Activated T-cell treated with anti-CD3 and anti-CD28 coated beads, Interleukin-2, amount 50 U/mL, for 4 hours (primary cell): ENCODE measurements at places on chromosomes 11 and 22. TPM values are rescaled to one million over a fixed set of nuclear protein-coding genes. Genes with fewer than 3 reads are reported as not detected.

DNA sequence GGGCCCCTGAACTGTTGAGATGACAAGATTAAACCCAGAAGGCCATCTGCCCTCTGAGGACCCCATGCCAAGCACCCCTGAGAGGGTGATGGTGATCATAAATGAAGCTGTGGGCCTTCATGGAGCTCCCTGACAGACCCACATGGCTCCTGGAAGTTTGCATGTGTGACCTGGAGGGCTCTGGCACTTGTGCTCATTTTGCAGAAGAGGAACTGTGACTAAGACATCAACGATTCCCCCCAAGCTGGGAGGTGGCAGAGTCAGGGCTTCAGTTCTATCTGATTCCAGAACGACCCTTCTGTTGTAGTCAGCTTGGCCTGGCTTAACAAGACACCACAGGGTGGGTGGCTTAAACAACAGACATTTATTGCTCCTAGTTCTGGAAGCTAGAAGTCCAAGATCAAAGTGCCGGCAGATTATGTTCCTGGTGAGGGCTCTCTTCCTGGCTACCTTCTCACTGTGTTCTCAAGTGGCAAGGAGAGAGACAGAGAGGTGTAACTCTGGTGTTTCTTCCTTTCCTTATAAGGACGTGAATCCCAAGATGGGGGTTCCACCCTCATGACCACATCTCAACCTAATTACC is 46.4 kb upstream of the CD82 start:
- no peak for DNase-seq

Gene APOL4
- not detected for total RNA-seq

- DNase-seq = no peak
Observed at GRCh38 chr11:43574411-43574810, 106.1 kb upstream of the HSD17B12 start.

Gene CRYBB3
- not detected for total RNA-seq

DNA sequence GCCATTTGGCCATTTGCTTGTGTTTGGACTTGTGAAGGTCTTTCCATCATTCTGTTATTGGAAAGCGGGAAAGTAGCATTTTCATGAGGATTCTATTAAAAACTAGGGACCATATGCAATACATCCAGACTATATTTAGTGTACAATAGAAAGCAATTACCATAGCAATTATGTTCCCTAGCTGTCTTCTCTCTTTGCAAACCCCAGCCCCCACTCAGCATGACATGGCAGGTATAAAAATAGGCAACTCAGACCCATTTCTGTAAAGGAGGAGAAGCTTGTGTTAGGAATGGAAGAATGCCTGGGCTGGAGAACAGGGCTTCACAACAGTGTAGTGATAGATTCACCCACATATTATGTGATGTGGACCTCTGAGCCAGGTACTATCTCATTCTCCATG is 12.4 kb downstream of the OR51B6 start:
- DNase-seq = no peak

Gene GAB4
- total RNA-seq = not detected

Gene TNNI2
- total RNA-seq = not detected

GRCh38 chr22:38314051-38314932 is 2.9 kb downstream of the CSNK1E start:
- no peak for DNase-seq

Gene OR51B4
- total RNA-seq = not detected

DNA sequence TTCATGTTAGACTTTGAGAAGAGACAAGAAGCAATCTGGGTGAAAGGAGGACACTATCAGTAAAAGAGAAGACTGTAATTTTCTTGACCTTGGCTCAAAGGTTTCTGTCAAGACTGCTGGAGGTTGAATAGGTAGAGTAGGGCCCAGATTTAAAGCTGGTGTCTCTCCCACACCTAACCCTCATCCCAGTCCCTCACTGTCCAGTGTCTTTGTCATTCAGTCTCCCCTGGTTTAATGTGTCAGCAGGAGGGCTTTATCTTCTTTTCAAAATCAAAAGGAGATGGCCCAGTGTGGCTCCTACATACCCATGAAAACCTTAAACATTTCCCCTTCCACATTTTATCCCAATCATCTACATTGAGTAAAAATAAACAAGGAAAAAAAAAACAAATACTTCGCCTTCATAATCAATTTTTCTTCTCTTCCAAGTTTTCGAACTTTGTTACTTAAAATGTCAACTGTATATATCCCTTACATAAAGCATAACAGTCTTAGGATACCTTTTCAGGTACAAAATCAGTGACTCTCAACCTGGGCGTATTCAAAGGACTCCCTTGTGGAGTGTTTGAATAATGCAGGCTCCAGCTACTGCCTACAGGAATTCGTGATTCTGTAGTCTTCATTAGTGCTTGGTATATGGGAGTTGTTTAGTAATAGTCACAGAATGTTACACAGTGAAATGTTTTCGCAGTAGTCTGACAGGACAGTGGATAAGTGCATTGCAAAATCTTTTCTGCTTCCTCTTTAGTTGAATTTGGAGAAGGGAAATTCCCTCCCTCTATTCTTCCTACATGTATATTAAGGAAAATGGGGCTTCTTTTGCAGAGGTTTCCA is 87.2 kb downstream of the FAT3 start:
- DNase-seq = no peak

Gene OR52A1
- total RNA-seq = not detected

Gene MRGPRE
- total RNA-seq = not detected

Gene P2RY6
- not detected for total RNA-seq

DNA sequence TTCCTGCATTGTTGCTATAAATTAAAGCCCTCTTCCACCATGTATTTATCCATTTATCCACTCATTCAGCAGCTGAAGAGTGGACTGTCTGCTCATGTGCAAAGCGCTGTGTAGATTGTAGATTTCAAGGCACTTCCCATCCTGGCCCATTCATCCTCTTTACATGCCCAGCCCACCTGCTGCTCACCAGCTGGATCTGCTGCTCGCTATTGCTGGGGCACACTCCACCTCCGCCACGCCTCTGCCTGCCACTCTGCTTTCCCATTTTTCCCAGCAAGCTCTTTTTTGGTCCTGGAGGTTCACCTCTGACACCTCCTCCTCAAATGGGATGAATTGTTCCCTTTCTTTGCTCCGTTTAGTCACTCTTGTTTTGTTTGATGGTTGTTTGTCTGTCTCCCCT is 48.3 kb downstream of the CEP164 start:
- no peak for DNase-seq

Gene TLCD5
- 0.26 TPM for total RNA-seq

GRCh38 chr11:30433831-30434230 is 110.9 kb downstream of the ARL14EP start:
- no peak for DNase-seq

GRCh38 chr11:23569134-23569533 is 708.9 kb upstream of the CCDC179 start:
- DNase-seq = no peak

DNA sequence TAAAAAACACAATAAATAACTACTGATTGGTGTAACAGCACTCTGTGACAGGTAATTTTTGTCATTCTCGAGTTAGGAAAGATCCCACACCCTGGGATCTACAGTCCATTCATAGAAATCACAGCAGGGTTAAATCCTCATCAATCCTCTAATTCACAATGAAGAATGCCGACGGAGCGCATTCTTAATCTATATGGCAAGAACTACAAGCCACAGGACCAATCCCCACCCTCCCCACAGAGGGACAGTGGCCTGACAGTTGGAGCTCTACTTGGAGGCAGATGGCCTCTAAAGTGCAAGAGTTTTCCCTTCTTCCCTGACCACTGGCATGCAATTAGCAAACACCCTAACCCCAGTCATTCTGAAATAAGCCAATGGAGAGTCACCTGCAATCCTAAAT is 34.2 kb downstream of the TCF20 start:
- no peak for DNase-seq

Gene TTLL8
- total RNA-seq = not detected

Gene FAM180B
- not detected for total RNA-seq

Gene OR51B5
- total RNA-seq = not detected

- no peak for DNase-seq
Observed at GRCh38 chr11:1706634-1707400, 9.8 kb downstream of the KRTAP5-6 start.

DNA sequence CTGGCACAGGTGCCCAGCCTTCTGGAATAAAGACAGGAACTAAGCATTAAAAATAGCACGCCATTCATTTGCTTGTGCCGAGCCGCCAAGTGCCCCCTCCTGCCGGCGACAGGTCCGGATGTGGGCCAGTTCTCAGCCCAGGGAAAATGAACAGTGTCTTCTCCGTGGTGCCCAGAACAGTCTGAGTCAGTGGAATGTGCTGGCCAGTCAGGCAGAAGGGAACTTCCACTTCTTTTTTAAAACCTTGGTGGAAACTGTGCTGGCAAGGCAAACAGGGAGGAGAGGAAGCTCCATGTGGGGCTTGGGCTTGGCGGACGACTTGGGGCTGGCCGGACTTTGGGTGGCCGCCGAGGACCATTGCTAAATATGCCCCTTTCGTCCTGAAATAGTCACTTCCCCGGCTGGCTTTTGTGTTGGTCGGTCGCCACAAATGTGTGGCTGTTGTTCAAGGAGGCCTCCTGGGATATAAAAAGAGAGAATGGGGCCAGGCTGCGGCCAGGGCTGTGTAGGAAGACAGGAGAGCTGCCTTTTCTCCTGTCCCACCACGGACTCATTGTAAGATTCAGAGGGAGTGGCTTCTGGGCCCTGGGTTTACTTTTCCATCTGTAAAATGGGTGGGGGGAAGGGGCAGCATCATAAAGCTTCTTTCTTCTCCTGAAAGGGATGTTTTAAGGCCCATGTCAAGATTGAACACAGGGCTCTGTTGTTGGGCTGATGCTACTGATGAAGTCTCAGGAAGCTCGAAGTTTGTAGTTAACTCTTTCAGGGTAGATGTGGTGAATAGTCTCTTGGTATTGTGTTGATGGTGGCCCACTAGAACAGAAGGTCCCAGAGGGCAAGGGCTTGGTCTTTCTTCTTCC is 101.0 kb downstream of the PTPRJ start:
- DNase-seq = no peak

DNA sequence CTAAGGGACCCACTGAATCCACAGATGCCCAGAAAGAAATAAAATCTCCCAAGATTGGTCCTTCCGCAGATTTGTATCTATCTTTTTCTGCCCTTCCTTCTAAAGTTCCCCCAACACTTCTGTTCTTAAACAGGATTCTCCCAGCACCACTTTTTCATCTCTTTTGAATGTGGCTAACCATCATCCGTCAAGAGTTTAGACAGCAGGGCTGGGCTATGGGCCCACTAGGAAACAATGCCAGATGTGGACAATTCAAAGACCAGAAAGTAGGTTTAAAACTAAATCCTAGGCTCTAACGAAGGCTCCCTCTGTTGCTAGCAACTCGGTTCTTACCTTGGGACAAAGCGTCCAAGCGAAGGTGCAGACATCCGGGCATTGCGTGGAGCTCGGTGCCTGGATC is 100.0 kb downstream of the AMBRA1 start:
- no peak for DNase-seq

GRCh38 chr22:29226351-29226981 is 20.8 kb downstream of the EMID1 start:
- DNase-seq = no peak

Gene OR52N4
- not detected for total RNA-seq

GRCh38 chr11:63837027-63837688 is 1.8 kb upstream of the MARK2 start:
- peak; percentile 69 for DNase-seq

Gene DSCAML1
- total RNA-seq = not detected

Gene GSTT2B
- not detected for total RNA-seq

GRCh38 chr22:41334951-41335635 is 33.8 kb downstream of the ZC3H7B start:
- no peak for DNase-seq

DNA sequence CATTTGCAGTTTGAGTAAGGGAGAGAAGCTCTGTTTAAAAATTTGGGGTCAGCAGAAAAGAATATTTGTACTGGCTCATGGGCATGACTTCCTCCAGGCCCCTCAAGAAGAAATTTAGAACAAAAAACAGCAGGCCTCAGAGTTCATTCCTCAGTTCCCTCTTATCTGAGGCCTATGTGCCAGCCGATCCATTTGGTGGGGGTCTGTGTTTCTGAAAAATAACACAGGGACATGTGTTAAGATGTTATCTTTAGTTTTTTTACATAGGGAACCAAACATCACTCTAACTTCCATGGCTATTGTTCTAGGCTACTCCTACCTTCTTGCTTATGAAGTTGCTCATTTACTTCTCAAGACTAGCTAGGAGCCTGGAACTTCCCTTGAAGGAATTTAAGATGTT is 16.2 kb upstream of the HSD17B12 start:
- DNase-seq = no peak

DNA sequence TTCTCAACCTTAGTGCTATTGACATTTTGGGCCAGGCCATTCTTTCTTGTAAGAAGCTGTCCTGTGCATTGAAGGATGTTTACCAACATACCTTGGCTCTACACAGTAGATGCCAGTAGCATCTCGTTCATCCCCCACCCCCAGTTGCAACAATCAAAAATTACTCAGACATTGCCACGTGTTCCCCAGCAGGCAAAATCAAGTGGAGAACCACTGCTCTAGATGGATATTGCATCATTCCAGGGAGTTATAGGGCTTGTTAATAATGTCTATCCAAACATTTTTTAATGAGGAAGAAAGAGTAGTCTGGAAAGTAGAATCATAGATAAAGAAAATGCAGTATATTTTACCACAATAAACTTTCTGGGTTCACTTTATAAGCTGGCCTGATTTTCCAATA is 64.1 kb downstream of the PRMT3 start:
- no peak for DNase-seq

Gene RAG1
- 0.38 TPM for total RNA-seq

DNA sequence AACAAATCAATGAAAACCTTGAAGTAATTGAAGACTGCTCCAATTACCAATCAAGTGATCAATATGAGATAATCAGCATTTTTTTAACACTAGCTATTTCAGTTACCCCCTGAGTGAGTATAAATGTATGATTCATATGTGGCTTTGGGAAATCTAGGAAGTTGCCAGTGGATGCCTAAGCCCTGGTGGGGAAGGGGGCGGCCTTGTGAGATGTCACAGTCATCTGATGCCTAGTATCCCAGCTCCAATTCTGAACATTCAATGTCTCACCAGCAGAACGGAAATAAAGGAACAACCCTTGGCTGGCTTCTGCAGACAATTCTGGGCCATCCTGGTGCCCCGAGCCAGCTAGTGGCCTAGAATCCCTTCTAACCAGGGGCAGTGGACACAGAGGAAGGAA is 58.5 kb upstream of the TIMP3 start:
- no peak for DNase-seq

Gene ZP1
- not detected for total RNA-seq

Gene SYT8
- not detected for total RNA-seq

Gene CD81
- total RNA-seq = 227 TPM

GRCh38 chr11:102669664-102670063 is 35.9 kb downstream of the MMP27 start:
- no peak for DNase-seq

GRCh38 chr11:96254087-96254486 is 88.9 kb downstream of the MAML2 start:
- no peak for DNase-seq

DNA sequence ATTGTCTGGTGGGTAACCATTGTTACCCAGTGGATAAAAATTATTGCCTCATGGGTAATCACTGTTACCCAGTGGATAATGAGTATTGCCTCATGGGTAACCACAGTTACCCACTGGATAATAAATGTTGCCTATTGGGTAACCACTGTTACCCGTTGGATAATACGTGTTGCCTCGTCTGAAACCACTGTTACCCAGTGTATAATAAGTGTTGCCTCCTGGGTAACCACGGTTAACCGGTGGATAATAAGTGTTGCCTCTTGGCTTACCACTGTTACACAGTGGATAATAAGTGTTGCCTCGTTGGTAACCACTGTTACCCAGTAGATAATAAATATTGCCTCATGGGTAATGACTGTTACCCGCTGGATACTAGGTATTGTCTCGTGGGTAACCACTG is 20.9 kb upstream of the NXPE4 start:
- DNase-seq = no peak

Gene NEFH
- total RNA-seq = 8.3 TPM

GRCh38 chr11:2307501-2308331 is 5.9 kb downstream of the TSPAN32 start:
- DNase-seq = no peak
